ENCODE measurements at places on chromosomes 1 and 21.

GRCh38 chr1:2093055-2093454 is 42.8 kb downstream of the PRKCZ start:
- DNase-seq, result no peak

GRCh38 chr21:34795175-34795547 is 126.4 kb downstream of the CLIC6 start:
- DNase-seq, result no peak

DNA sequence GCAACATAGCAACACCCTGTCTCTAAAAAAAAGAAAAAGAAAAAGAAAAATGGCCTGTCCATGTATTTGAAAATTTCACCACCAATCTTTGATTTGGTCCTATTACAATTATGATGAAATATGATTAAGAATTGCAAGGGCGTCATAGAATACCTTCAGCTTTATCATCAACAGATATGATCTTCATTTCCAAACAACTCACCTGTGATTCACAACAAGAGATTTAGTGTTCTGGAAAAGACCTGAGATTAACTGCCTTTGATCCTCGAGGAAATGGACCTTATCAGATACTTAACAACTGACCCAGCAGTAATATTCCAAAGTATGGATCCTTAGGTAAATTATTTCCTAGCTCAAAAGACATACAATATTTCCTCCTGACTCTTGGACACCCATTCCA is 3.5 kb upstream of the GSTM4 start:
- no peak for DNase-seq

- DNase-seq, result no peak
Measured at GRCh38 chr1:70827030-70827429, 220.6 kb downstream of the PTGER3 start.

DNA sequence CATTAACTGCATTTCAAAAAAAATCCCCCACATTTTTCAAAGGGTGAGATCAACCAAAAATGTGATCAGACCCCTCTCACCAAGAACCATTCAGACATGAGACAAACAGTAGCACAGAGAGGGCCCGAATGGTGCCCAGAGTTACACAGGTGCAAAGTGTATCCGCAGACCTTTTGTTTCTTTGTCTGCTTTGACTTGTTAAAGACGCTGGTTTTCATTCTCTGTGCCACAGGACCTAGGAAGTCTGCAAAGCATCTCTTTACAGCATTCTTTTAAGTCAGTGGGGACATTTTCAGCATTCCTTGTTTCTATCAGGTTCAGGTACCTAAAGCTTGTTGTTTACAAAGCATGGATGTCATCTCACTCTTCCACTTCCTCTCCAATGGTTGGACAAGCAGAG is 87.2 kb upstream of the MAP1LC3C start:
- DNase-seq, result peak; percentile 15

Data from iPS-NIHi11 (cell line).